ENCODE measurements at places on chromosomes 5 and 9.

- no peak for DNase-seq
Observed at GRCh38 chr5:78587775-78588291, 60.7 kb downstream of the LHFPL2 start.

DNA sequence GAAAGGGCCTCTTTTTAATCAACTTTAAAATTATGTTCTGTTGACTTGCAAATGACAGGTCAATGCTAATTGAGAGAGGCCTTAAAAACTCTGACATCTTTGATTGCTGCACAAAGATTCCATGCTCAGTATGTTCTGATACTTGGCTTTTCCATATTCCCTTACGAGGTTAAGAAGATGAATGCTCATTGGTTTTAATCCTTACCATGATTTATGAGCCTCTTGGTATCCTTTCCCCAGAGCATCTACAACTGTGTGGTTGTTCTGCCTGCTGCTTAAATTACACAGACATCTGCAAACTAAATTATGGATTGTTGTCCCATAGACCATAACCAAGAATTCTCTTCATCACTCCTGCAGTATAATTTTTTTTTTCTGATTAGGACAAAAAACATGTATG, 352.6 kb downstream of the CDH12 start:
- DNase-seq = no peak

DNA sequence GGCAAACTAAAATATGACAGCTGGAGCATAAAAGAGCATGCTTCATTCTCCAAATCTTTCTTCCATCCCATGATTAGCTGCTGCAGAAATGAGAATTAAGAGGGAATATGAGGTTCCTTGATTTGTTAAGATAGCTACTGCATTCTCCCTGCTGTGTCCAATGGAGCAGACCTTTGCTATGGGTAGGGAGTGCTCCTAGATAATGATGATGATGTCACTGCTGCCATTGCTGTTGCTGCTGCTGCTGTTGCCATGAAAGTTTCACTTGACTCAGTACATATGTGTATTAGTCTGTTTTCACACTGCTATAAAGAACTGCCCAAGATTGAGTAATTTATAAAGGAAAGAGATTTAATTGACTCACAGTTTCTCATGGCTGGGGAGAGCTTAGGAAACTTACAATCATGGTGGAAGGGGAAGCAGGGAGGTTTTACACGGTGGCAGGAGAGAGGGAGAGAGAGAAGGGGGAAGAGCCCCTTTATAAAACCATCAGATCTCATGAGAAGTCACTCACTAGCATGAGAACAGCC, 128.9 kb downstream of the INSYN2B start:
- DNase-seq = no peak

DNA sequence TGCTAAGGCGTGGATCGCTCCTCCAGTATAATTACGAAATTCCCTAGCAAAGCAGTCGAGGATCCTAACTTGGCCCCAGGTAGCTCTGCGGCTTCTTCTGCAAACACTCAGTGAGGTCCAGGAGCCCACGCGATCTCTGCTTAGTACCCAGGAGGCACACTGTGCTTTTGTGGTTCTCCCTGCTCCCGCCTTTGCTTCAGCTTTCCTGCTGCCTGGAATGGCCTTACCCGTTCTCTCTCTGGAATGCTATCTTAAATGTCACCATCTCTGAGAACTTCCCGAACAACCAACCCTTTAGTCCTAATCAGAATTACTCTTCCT, 639 bp downstream of the INVS start:
- no peak for DNase-seq

DNA sequence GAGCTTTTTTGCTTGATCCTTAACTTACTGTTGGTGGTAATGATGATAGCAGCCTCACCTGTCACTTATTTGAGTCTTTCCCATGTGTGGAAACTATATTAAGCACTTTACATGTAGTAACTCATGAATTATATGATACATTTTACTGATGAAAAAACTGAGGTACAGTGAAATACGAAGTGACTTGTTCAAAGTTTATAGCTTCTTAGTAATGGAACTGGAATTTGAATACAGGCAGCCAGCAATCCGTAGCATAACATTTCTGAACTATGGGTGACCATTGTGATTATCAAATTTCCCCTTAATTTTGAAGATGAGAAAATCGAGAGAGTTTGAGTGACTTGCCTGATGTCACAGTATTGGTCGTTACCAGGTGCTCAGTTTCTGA, 17.3 kb downstream of the SCAMP1 start:
- no peak for DNase-seq

GRCh38 chr5:89722538-89722937, 687.0 kb downstream of the CETN3 start:
- no peak for DNase-seq

DNA sequence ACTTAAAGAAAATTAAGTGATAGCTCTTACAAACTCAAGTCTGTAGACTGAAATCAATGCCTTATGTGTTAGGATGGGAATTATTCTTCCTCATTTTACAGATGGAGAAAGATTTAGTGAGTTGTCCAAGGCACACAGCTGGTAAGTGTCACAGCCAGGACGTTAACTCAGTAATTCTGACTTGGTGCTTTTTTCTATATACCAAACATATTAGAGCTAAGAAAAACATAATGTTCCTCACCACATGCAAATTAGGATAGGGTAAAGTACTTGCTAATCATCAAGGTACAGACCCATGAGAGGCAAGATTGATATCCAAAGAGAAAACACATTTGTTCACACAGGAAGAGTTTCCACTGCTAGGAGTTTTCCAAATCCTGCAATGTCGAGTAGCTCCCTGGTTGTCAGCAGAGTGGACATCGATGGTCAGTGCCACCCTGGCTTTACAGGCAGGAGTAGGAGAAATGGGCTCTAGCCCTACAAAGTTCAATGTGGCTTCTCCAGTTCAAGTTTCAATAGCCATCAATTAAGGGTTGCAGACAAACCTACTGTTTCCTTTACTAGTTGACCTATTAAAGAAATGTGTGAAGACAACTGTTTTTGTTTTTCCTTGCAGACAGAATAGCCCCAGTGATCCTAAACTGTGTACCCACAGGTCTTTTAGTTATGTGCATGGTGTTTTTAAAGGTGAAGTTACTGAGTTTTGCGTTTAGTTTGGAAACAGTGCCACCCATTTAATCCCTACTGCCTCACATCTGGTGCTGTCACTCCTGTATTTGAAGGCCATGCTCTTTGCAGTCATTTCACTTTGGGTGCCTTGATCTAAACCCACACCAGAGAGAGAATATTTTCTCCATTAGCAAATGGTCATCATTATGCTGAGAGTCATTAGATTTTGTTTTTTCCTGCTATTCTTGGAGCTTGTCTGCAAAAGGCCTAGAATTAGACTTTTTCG, 460.8 kb upstream of the SMARCA2 start:
- no peak for DNase-seq

DNA sequence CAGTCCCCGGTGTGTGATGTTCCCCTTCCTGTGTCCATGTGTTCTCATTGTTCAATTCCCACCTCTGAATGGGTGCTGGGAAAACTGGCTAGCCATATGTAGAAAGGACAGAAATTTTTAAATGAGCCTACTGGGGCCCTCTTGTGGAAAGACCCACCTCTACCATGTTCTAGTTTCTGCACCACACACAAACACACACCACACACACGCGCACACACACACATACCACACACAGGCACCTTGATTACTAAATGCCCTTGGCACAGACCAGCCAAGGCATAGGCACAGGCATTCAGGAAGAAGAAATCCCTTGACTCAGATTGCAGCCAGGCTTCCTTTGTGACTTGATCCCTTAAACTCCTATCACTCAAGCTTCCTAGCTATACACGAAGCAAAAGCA, 60.5 kb downstream of the SIL1 start:
- DNase-seq = no peak

GRCh38 chr9:117153021-117153420, 261.8 kb downstream of the ASTN2 start:
- no peak for DNase-seq

- DNase-seq = no peak
Observed at GRCh38 chr5:43313854-43314457, 744 bp upstream of the HMGCS1 start.

- DNase-seq = no peak
Observed at GRCh38 chr5:68757626-68758212, 336.1 kb upstream of the SLC30A5 start.

DNA sequence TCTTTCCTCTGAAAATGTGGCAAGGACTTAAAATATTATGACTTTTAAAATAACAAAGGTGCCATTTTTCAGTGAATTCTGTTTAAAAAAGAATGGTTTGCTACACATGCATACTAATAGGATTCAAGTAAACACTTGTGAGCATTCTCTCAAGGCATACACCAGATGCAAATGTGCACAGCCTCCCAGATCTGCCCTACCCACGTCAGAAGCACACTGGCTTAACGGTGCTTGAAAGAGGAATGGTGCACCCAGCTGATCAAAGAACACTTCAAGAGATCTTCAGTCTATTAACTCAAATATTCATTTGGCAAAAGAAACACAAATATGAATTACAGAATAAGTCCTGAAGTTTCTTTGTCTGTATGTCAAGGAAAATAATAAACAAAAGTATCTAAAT, 15.8 kb downstream of the GABRB2 start:
- no peak for DNase-seq

DNA sequence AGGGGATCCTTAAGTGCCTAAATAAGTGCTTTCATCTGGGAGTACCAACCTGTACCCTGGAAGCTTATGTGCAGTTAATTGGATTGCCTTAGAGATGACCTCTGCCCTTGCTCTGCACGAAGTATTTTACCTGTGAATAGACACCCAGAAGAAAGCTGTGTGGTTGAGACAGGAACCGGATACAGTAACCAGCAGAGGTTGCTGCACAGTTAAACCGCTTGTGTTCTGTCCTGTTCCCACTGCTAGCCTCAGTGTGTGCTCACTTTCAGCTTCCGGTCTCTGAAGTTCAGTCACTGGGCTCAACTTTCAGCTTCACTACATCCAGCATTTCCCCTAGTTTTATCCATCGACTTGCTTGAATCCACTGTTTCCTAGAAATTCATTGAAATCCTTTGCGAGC, 185.3 kb downstream of the FAM170A start:
- DNase-seq = no peak

GRCh38 chr9:133054194-133054890, 7.4 kb upstream of the CEL start:
- DNase-seq = no peak

GRCh38 chr5:10111571-10111970, 138.1 kb downstream of the ATPSCKMT start:
- DNase-seq = no peak

DNA sequence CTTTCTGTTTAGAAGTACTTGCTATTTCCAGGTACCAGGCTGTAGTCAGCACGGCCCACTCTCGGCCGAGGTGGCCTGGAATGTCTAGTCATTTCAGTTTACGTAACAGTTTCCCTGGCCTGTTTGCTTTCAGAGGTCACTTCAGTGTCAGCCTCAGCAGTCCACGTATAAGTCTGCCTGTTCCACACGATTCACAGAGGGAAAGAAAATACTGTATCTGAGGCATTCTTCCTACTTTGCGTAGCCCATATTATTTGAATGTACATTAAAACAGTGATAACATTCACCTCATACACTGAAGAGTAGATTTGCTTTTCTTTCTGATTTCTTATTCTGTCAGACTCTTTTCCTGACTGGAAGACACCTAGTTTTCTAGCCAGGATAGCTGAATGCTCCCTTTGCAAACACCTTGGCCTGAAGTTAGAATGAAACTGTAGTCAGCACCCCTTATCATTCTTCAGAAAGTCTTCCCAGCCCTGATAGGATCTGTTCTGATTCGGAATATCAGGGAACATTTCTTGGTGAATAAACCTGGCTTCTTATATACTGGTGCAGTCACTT, 140.9 kb downstream of the AOPEP start:
- DNase-seq = no peak

DNA sequence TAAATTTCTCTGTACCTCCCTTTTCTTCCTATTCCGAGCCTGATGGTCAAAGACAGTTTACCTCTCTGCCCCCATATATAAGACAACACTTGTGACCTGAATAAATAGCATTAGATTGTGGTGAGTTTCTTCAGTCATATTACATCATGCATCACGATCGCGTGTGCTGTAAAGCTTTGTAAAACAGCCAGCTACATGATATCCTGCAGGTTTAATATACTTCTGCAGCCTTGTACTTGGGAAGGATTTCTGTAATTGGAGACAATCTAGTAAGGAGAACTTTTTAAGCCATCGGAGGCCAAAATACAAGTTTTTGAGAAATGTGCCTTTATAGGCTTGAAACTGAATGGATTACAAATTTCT, 711.8 kb upstream of the WWC1 start:
- no peak for DNase-seq

- no peak for DNase-seq
Observed at GRCh38 chr9:35705836-35706430, 16.2 kb upstream of the TPM2 start.

- no peak for DNase-seq
Observed at GRCh38 chr5:169013846-169014245, 287.1 kb downstream of the SLIT3 start.

- no peak for DNase-seq
Observed at GRCh38 chr5:171571663-171572062, 152.2 kb downstream of the FGF18 start.

GRCh38 chr5:56152437-56152836, 80.7 kb downstream of the ANKRD55 start:
- DNase-seq = peak; percentile 50

DNA sequence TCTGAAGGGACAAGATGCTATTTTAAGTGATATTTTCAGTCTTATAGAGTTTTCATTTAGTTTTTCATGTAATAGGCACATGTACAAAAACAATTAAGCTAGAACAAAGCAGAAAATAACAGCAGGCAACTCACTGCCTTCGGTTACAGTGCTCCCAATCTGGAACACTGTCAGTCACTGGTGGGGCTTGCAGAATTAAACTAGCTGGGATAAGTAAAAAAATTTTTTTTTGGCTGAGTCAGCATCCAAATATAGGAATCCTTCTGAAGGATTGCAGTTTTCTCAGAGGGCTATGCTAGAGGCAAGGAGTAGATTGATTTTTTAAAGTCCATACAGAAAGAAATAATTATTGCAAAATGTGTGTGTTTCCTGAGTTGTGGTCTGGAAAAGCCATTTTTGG, 250.2 kb upstream of the RFX3 start:
- no peak for DNase-seq

GRCh38 chr5:141869040-141869439, 9.2 kb downstream of the PCDH1 start:
- DNase-seq = no peak

- DNase-seq = no peak
Observed at GRCh38 chr9:116605904-116606341, 81.2 kb upstream of the TRIM32 start.

GRCh38 chr9:77440057-77440456, 208.1 kb downstream of the GNA14 start:
- DNase-seq = no peak

GRCh38 chr9:76585487-76586389, 126.8 kb downstream of the GCNT1 start:
- no peak for DNase-seq

GRCh38 chr5:177984584-177985206, 11.3 kb downstream of the PROP1 start:
- DNase-seq = no peak

- DNase-seq = no peak
Observed at GRCh38 chr9:88076286-88077070, 61.8 kb downstream of the SPATA31C2 start.

GRCh38 chr9:107928701-107929371, 439.3 kb upstream of the KLF4 start:
- DNase-seq = no peak
